ENCODE measurements at places on chromosomes 5 and 9. TPM values are rescaled to one million over a fixed set of nuclear protein-coding genes. Genes with fewer than 3 reads are reported as not detected.

Gene SPATA31A3
- not detected for total RNA-seq

DNA sequence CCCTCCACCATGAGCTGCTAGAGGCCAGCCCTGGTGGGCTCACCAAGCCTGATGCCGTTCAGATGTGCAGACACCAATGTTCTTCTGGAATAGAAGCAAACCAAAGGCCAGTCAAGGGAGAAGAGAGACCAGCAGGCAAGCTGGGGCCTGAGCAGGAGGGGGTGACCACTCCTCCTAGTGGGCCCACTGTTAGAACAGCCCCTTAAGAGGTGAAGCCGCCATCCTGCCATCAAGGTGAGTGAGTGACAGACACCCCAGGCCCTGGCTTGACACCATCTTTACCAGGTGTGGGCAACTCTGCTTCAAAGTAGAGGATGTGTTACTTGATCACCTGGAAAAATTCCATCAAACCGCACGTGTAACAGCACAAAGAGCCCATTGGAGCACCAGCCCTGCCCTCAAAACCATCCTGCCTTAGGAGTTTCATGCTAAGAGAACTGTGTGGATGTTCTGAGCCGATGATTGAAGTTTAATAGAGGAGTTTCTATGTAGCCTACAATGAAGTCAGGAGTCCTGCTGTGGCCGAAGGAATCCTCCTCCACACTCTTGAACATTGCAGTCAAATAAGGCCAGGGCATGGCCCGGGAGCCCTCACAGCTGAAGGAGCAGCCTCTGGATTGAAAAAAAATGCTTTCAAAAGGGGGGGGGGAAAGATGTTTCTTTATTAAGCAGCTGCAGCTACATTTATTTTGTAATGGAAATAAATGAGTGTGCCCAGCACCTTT, 20.8 kb downstream of the AMBP start:
- no peaks in the 10 kb centered on the region for H3K4me1 ChIP-seq
- H3K4me3 ChIP-seq: no peak overlapping the region
- H3K27ac ChIP-seq: no peak overlapping the region
- no peaks in the 10 kb centered on the region for H3K36me3 ChIP-seq
- no peaks in the 10 kb centered on the region for H3K27me3 ChIP-seq

Gene PDLIM4
- 55.3 TPM for total RNA-seq

- DNase-seq: no peak
- H3K36me3 ChIP-seq: no peaks in the 10 kb centered on the region
Measured at GRCh38 chr9:89999534-90000370, 394.9 kb downstream of the GADD45G start.

DNA sequence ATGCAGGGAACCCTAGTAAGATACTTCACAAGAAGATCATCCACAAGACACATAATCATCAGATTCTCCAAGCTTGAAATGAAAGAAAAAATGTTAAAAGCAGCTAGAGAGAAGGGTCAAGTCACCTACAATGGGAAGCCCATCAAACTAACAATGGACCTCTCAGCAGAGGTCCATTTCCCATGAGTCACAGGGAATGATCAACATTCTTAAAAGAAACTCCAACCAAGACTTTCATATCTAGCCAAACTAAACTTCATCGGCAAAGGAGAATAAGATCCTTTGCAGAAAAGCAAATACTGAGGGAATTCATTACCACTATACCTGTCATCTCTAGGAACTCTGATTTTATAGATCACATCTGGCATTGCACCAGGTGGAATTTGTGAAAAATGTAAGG, 52.9 kb upstream of the SPATA31E1 start:
- no peaks in the 10 kb centered on the region for H3K27me3 ChIP-seq
- H3K36me3 ChIP-seq: no peaks in the 10 kb centered on the region

DNA sequence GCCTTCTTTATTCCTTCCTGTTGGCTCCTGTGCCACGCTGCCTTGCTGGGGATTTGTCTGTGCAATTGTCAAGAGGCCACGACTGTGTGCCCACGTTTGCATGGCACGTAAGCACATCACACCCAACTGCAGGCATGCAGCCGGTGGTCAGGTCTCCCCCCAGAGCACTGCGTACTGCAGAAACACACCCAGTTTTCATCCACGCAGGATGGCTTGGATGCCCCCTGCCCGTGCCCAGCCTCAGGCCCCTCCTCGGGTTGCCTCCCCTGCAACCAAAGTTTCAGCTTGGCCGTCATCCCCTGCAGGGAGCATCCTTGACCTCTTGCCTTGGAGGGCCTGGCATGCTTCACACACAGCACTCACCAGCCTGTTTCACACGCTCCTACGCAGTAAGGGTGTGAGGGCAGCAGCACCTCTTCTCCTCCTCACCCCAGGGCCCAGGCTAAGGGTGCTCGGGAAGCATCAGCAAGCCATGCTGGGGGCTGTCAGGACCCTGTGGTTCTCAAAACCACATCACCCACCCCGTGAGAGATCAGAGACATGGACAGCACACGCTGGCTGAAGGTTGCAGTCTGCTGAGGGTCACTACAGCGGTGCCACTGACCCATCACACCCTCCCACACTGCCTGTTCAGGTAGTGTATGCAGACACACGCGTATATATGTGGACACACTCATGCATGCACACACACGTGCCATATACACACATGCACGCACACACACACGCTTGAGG, 3.1 kb downstream of the MRPL36 start:
- DNase-seq: no peak
- no peak overlapping the region for H3K27ac ChIP-seq
- no peak overlapping the region for H3K4me3 ChIP-seq
- peaks cover 41% of the 10 kb centered on the region for H3K36me3 ChIP-seq
- peaks cover 27% of the 10 kb centered on the region for H3K4me1 ChIP-seq
- no peaks in the 10 kb centered on the region for H3K27me3 ChIP-seq

DNA sequence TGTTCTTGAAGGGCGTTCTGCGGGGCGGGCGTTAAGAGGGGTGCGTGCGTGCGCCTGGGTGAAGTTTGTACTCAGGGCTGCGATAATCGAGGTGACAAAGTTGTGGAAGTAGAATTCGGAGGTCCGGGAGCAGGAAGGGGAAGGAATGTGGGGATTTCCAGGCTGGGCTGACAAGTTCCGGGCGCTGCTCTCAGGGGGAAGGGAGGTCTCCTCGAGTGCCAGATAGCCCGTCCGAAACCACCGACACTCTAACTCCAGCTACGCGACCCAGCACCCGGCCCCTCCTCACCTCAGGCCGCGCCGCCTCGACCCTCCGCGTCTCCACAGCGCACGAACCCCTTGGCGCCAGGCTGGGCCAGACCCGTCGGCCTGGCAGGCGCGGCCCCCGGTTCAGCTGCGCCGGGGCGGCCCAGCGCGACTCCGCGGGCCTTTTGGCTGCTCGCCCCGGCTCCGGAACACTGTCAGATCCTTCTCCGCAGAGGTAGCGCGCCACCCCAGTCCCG, at the start of gene IL6ST:
IL6ST (minus strand) TSS at position 469 of the 503 bp plus-strand sequence. CDS start 18,685 bp downstream, outside the sequence.
- no peaks in the 10 kb centered on the region for H3K27me3 ChIP-seq
- peak; percentile 44 for DNase-seq
- H3K4me3 ChIP-seq: peak within 1 kb of the TSS; percentile 93
- no peaks in the 10 kb centered on the region for H3K36me3 ChIP-seq
- H3K4me1 ChIP-seq: peaks cover 9% of the 10 kb centered on the region
- peak within 1 kb of the TSS; percentile 100 for H3K27ac ChIP-seq

Gene CDKN2A
- total RNA-seq: 1.8 TPM

DNA sequence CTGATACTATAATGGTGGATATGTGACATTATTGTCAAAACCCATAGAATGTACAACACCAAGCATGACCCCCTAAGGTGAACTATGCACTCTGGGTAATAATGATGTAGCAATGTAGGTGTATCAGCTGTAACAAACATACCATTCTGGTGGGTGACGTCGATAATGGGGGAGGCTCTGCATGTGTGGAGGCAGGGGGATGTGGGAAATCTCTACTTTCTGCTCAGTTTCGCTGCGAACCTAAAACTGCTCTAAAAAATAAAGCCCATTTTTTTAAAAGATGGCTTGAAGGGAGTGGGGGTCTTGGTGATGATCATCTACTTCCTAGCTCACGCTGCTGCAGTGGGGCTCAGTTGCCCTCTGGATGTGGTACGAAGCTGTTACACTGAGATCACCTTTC, 51.1 kb downstream of the RASGEF1C start:
- no peaks in the 10 kb centered on the region for H3K4me1 ChIP-seq
- H3K27me3 ChIP-seq: no peaks in the 10 kb centered on the region
- H3K4me3 ChIP-seq: no peak overlapping the region
- H3K27ac ChIP-seq: no peak overlapping the region
- no peak for DNase-seq
- no peaks in the 10 kb centered on the region for H3K36me3 ChIP-seq

- no peak overlapping the region for H3K27ac ChIP-seq
- DNase-seq: no peak
- no peaks in the 10 kb centered on the region for H3K27me3 ChIP-seq
- H3K4me3 ChIP-seq: no peak overlapping the region
- H3K4me1 ChIP-seq: no peaks in the 10 kb centered on the region
- H3K36me3 ChIP-seq: no peaks in the 10 kb centered on the region
Measured at GRCh38 chr5:9852671-9853070, 222.5 kb upstream of the TAS2R1 start.

Data from tibial nerve (tissue), 4 donors.